ENCODE measurements at places on chromosomes 12 and 14.
A peak's percentile ranks its signal among the peaks of the same experiment; 100 is the strongest.

- peak; percentile 17 for DNase-seq
Measured at GRCh38 chr12:121009741-121010140, 6.5 kb downstream of the C12orf43 start.

DNA sequence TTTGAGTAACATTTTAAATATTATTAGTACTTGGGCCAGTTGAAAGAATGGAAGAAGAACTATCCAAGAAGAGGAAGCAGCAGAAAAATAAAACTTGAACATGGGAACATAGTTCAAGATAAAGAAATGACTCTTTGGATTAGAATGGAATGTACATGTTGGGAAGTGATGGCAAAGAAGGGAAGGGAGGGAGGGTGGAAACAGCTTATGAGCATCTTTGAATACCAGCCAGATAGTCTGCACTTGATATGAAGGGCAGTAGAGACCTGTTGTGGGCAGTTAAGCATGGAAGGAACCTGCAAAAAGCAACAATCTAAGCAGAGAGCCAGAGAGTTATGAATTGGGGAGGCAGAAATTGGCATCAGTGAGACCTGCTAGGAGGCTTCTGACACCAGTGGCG, 10.0 kb upstream of the IL22 start:
- no peak for DNase-seq

GRCh38 chr14:23627961-23628360, 8.2 kb upstream of the DHRS2 start:
- no peak for DNase-seq

DNA sequence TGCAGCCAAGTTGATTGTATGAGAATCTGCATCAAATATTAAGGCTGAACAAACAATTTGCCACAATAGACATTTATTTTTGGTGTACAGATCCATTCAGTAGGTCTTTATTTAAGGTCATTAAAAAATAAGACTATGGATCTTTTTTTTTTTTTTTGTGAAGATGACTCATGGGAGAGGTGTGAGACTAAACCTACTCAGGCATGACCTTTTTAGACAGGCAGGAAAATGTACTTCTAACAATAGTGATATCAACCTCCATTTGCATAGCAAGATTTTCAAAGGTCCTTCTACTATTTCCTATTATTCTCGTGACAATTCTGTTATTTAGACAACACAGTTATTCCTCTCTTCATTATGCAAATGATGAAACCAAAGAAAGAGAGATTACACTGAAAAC, 39.9 kb upstream of the PTPRR start:
- peak; percentile 7 for DNase-seq

GRCh38 chr14:64841121-64841651, 38.5 kb downstream of the SPTB start:
- peak; percentile 91 for DNase-seq

DNA sequence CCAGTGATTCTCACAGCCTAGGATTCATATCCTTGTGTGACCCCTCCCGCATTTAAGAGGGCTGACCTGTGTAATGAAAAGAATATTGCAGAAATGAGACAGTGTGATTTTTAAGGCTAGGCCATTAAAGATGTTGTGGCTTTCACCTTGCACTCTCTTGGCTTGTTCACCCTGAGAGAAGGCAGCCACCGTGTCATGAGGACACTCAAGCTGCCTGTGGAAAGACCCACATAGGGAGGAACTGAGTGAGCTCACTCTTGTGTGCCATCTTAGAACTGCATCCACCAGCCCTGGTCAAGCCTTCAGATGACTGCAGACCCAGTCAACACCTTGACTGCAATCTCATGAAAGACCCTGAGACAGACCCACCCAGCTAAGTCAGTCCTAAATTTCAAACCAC, 46.3 kb upstream of the TMPO start:
- DNase-seq = no peak

GRCh38 chr12:57640175-57641042, 7.4 kb upstream of the B4GALNT1 start:
- DNase-seq = no peak

DNA sequence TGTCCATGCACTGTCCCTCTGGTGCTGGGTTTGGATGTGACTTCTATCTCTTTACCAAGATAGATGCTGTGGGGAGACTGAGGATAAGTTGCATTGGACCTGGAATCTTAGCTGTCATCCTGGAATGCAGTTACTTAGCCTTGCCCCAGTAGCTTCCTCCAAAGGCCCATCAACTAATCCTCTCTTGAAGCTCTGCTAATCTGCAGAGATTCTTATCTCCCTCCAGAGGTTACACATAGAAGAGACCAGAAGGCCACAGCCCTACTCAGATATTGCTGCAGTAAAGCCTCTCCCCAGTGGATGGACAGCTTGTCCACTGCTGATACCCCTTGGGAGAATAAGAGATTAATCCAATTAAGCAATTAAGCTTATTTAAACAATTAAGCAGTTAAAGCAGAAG, 867.2 kb downstream of the BCL11B start:
- DNase-seq = no peak

- peak; percentile 56 for DNase-seq
Measured at GRCh38 chr12:109775172-109775881, 57.9 kb downstream of the TRPV4 start.

DNA sequence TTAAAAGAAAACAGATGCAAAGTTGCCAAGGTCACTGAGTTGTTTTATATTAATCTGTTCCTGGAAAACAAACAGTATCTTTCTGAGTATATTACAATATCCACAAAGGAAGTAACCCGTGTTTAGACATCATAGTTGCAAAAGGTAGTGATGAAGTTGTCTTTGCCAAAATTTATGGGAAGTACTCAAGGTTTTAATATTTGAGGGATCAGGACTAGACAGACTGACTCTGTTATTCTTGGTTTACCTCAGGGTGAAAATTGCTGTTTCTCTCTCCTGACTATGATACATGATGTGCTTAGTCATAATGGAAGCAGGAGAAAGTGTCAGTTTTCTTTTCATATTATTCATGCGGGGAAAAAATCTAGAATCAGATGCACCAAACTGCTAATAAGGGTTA, 28.3 kb downstream of the TMEM233 start:
- peak; percentile 36 for DNase-seq

GRCh38 chr14:20775901-20776300, 5.2 kb upstream of the RNASE6 start:
- no peak for DNase-seq

DNA sequence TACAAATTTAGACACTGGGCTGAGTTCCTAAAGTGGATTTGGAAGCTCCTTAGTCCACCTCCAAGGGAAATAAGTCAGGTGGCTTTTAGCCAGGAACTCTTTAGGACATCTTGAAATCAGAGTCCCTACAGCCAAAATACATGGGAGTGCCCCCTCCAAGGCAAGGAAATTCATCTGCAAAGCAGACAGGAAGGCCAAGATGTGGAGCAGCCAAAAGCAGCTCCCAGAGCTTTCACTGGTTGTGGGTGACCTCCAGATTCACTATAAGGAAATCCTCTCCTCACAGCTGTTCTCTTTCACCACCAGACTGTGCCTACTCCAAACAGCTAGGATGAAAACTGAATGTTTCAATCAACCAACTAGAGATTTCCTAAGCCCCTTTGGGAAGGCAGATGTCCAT, 6.6 kb downstream of the TTC9 start:
- DNase-seq = no peak

- DNase-seq = no peak
Measured at GRCh38 chr12:120215357-120215735, 14.4 kb upstream of the RPLP0 start.

DNA sequence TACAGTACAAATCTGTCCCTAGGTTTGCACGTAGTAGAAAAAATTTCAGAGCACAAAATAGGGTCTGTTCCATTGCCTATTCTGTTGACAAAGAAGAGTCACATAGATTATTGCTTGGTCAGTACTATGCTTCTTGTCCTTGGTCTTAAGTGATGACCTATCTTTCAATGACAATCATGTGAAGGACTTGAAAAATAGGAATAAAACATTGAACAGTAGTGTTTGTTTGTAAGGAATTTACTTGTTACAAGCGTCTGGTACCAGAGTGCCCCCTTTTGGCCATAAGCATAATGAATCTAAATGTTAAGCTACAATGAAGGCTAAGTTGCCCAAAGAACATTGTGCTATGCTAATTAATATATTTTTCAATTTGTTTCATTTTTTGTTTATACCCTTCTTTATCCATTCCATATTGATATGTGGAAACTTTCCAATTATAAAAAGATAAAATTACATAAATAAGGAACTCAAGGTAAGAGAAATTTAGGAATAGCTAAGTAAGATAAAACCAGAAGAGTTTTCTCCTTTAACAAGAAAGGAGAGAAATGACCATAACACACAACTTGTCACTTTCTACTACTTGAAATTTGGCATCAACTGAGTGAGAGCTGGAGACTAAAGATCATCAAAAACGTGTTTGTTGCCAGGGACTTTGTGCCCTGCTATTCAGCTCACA, 204.7 kb downstream of the EPS8 start:
- peak; percentile 48 for DNase-seq

DNA sequence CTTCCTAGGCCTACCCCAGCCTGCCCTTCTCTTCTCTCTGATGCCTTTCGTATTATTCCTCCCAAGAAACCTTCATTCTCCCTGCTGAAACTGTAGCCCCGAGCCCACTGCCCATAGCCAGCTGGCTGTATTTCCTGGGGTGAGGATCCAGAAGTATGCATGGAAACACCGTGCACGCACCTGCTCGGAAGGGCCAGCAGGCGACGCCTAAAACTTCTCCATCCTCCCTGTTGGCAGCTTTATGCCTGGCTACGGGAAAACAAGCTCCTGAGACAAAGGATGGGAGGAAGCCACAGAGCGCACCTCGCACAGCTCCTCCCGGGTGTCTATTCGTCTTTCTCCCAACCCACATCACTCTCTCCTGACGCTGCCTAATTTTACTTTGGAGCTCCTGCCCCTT, 69.0 kb upstream of the CAPRIN2 start:
- no peak for DNase-seq

GRCh38 chr12:104187446-104188155, 28.0 kb upstream of the TXNRD1 start:
- DNase-seq = no peak

DNA sequence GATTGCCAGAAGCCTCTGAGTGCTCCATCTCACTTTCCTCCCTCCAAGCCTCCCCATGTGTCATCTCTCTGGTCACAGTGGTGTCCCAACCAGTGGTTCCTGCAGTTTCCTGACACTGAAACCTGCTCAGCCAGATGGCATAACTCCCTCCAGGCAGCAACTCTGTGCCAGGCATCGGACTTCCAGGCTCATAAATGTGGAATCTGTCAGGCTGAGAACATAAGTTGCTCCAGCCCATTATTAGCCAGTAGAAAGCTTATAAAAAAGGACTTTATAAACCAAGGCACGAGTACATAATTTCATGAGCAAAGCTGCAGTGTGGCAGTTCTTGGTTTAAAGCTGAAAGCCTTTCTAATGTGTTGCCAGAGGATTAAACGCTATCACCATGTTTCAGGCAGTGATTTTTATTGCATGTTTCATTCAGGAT, 194.3 kb downstream of the DACT1 start:
- DNase-seq = no peak

DNA sequence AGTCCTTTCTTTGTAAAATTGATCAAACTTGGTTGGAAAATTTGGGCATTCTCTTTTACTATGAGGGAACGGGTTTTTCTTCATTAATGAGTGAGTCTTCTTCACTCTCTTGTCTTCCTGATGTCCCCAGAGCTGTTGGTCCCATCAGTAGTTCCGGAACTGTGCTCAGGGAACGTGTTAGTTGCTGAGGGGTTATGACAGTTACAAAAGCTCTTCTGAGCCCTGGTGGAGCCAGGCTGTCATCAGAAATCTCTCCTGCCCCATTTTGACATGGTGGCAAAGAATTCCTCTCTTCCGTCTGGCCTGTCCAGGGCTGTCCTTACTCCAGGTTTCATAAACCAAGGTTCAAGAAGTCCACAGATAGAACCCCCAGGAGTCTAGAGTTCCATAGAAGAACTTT, 208.5 kb downstream of the SLC41A2 start:
- DNase-seq = no peak

GRCh38 chr12:58269476-58269875, 328.1 kb downstream of the ATP23 start:
- no peak for DNase-seq

DNA sequence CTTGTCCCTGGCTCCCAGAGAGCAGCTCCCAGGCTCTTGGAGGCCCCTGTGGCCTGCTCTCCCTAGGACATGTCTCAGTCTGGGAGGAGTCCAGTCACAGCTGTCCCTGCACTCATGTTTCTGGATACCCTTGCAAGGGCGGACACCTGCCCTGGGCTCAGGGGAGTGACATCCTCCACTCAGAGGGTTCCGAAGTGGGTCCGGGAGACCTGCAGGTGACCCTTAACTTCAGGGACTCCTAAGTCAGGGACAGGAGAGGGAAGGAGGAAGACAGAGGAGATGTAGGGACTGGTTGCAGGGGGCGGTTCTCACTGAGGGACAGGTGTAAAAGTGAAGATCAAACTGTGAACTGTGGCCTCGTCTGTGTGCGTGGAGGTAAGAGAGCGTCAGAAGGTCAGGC, 37.6 kb downstream of the CACNA2D4 start:
- DNase-seq = no peak

DNA sequence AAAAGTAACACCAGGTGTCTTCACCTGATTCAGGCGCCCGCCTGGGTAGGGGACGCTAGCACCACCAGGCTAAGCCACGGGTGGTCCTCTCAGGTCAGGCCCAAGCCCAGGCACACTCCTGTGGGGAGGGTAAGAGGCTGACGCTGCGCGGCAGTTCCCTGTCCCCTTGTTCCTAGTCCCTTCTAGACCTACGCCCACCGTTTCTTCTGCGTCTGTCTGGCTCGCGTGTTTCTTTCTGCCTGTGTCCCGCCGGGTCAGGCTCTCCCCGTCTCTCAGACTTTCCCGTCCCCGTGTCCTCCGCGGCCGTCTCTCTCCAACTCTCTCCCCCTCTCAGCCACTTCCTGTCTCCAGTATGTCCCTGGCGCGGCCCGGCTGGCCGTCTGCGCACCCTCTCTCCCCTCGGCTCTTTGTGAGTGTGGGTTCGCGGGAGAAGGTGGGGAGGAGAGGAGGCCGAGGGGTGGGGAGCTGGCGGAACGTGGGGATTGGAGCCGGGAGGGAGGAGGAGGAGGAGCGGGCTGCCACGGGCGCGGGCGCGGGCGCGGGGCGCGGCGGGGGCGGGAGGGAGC, 3.1 kb upstream of the TNS2 start:
- peak; percentile 78 for DNase-seq

GRCh38 chr12:97300891-97301290, 161.7 kb upstream of the RMST start:
- no peak for DNase-seq

GRCh38 chr14:83173687-83174086, 1640.0 kb upstream of the SEL1L start:
- DNase-seq = no peak

DNA sequence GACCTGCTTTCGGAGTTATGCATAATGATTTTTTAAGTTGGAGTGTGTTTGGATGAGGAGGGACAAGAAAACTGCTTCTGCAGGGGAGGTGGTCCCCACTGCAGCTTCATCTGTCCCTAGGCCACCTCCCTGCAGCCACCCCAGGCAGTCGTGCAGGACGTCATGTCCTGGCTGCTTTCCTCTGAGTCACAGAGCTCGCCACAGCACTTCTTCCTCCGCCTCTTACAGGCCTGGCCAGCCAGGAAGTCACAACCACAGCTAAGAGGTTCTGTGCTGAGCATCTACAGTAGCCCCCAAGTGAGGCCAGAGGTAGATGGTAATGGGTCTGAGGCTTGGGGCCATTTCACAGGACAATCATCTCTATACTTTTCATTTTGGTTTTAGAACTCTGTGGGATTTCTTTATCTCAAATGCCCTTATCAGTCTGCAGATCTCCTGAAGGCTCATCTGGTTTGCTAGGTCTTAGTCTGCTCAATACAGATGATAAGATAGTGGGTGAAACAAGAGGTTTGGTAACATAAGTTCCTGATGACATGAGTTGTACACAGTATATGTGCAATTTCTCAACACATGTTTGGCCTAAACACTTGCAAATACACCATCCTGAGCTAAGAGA, 106.4 kb downstream of the ARF6 start:
- peak; percentile 64 for DNase-seq

Measured in kidney glomerular epithelial cell (primary cell).